Dermis blood vessel endothelial cell (primary cell): ENCODE measurements at places on chromosomes 11 and 22. TPM values are rescaled to one million over a fixed set of nuclear protein-coding genes. Genes with fewer than 3 reads are reported as not detected.

DNA sequence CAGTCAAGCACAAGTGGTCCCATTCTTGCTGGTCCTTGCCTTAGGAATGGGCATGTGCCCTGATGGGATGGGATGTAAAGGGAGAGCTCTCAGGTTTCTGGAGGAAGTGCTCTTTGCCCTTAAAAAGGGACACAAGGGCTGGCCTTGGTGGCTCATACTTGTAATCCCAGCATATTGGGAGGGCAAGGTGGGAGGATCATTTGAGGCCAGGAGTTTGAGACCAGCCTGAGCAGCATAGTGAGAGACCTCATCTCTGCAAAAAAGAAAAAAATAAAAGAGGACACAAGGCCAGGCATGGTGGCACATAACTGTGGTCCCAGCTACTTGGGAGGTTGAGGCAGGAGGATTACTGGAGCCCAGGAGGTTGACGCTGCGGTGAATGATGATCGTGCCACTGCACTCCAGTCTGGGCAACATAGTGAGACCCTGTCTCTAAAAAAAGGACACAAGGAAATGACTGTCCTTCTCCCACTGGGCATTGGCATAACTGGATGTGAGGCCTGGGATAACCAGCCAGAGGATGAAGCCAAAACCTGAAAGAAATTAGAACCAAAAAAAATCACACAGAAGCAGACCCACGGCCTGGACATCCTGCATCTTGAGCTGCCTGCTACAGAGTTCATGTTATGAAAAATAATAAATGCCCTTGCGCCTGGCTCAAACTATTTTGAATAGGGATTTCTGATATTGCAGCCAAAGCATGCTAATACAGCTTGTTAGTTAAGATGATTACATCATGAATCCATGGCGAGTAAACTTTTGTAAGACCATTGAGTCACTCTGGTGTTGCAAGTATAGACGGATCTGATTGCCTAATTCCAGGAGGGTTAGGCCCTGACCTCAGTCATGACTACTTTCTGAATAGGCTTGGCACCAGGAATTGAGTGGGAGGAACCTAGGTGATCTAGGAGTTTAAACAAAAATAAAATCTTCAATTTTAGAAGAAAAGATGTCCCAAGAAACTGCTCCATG is 12.9 kb upstream of the CRKL start:
- DNase-seq, result no peak

GRCh38 chr11:115144914-115145313 is 359.3 kb downstream of the CADM1 start:
- no peak for DNase-seq

DNA sequence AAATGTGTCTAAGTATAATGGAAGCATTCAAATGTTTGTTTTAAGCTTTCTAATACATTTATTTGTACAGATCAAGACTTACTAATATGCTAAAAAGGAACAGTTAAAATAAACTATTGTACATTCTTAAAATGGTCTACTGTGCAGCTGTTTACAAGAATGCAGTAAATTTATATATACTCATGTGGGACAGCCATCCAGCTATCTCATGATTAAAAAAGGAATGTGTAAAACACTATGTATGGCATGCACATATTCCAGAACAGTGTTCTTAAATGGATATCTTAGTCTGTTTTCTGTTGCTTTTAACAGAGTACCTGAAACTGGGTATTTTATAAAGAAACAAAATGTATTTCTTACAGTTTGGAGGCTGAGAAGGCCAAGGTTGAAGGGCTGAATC is 30.2 kb upstream of the CSTF3 start:
- no peak for DNase-seq

- no peak for DNase-seq
These were observed at the start of gene MS4A7 for GRCh38 chr11:60378354-60378753. Gene MS4A7 (plus strand): TSS chr11:60378532. CDS start chr11:60383142, 4,610 bp downstream.

GRCh38 chr22:42275970-42276369 is 5.5 kb upstream of the TCF20 start:
- DNase-seq, result no peak

- peak; percentile 77 for DNase-seq
These were observed 5.4 kb upstream of the TXN2 start for GRCh38 chr22:36486619-36487384.

DNA sequence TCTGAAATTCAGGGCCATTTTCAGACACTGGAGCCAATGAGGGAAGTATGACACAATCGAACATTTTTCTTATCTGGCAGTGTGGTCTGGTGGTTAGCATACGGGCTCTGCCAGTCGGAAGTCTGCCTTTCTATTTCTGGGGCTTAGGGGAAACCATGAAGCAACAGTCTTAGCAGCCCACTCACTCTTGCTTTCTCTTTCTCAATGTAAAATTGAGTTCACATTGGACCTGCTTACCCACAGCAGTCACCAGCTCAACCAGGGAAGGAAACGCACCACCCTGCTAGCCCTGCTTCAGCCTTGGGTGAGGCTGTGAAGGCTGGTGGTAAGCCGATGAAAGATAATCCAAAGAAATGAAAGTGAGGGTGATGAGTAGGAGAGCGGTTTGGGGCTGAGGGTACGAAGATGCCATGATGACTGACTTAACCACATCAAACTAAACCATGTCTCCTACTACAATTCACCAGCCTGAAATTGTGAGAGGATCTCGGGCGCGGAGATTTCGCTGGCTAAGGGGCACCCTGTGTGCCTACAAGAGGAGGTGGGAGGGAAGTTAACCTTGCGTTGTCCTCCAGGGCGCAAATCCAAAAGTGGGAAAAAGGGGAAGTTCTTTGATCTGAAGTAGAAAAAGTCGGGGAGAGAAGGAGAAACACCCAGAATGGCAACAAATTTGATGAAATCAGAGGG is 2.0 kb upstream of the LMO2 start:
- no peak for DNase-seq

DNA sequence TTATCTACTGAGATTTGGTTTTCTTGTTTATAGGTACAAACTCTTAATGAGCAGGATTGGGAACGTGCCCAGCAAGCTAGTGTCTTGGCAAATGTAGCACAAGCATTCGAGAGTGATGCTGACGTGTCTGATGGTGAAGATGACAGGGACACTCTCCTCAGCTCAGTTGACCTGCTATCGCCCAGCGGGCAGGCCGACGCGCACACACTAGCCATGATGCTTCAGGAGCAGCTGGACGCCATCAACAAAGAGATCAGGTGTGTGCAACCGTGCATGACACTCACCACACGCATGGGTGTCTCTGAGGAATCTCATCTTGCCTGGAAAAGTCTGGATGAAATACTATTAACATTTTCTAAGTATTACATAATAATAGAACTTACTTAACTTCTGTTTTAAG is 54.7 kb upstream of the CTTN start:
- DNase-seq, result no peak

DNA sequence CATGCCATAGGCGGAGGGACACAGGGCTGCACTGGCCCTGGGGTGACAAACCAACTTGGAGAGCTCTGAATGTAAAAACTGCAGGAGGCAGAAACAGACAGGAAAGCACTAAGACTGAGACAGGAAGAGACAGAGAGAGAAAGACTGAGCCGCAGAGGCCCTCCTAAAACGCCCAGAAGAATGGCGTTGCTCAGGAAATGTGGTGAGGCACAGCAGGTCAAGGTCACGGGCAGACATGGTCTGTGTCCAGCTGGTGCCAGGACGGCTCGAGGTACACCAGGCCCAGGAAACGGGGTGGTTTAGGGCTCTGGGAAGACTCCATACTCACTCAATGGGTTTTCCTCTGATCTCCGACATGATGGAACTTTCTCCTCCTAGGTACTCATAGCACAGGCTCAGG is 29.1 kb downstream of the MAFF start:
- DNase-seq, result peak; percentile 41

DNA sequence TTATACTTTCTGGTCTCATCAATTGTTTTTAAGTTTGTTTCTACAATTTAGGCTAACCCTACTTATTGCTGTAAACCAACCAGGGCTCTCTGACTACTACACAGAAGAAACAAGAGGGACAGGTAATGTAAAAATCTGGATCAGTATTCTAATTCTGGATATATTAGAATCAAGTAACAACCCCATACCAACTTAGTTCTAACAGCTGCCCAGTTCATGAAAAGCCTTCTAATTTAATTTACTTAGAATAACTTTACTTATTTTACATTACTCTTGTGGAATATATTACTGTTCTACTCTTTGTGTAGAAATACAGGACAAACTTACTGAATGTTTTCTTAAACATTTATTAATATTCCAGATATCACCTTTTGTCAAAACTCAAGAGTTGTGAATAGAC is 45.5 kb upstream of the DBX1 start:
- no peak for DNase-seq

GRCh38 chr22:25545672-25546071 is 18.8 kb upstream of the GRK3 start:
- no peak for DNase-seq

DNA sequence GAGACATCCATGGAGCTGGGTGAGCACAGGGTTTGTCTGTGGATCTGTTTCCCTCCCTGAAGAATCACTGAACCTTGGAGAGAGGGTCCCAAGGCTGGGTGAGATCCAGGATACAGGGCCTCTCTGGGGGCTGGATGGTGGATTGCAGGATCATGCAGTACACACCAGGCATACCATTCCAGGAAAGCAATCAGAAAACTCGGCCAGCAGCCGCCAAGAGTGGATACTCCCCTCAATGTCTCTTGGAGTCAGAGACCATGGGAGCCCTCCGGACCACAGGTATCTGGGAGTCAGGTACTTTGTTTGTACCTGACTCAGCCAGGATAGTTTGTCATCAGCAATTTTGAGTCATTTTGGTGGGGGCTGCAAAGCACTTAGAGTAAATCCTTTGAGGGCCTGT is 14.6 kb upstream of the SYT13 start:
- DNase-seq, result no peak

GRCh38 chr11:46898396-46899095 is 19.8 kb downstream of the LRP4 start:
- DNase-seq, result no peak

GRCh38 chr11:105491394-105491793 is 118.5 kb upstream of the GRIA4 start:
- DNase-seq, result no peak

GRCh38 chr11:129242855-129243254 is 50.7 kb upstream of the ARHGAP32 start:
- DNase-seq, result no peak

- no peak for DNase-seq
These were observed 25.7 kb downstream of the FEZ1 start for GRCh38 chr11:125470355-125470754.

- DNase-seq, result no peak
These were observed 31.6 kb downstream of the UQCR10 start for GRCh38 chr22:29798801-29799200.

GRCh38 chr11:134592391-134592990 is 180.4 kb upstream of the B3GAT1 start:
- peak; percentile 23 for DNase-seq

- DNase-seq, result no peak
These were observed 30.4 kb downstream of the OR6Q1 start for GRCh38 chr11:58060939-58061672.

GRCh38 chr11:57646799-57647303 is 2.9 kb downstream of the YPEL4 start:
- DNase-seq, result no peak

- DNase-seq, result no peak
These were observed 14.6 kb upstream of the ZNF143 start for GRCh38 chr11:9446230-9446629.

DNA sequence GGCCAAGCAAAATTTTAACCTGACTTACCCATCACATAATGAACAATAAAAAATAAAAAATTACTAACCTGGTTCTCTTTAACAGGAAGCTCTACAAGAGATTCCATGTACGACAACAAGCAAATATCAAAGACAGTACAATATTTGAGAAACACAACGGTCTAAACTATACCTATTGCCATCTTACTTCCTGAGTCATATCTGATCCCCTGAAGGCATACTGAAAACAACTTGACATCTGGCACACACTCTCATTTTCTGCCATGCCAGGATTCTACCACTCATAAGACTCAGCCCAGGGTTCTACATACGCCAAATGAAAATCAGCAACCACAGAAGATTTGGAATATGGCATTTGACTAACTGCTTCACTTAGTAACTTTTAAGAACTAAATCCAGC is 13.8 kb downstream of the DENND5A start:
- DNase-seq, result no peak

GRCh38 chr11:126548581-126549550 is 193.4 kb downstream of the ST3GAL4 start:
- DNase-seq, result no peak

TUB gene
- total RNA-seq, result 1.4 and 1.6 TPM in 2 replicates

HEPACAM gene
- under 0.01 TPM in 1 of 2 replicates, not detected in the other for total RNA-seq

OR52W1 gene
- not detected in 2 replicates for total RNA-seq

PRR5L gene
- total RNA-seq, result 6.0 and 30.3 TPM in 2 replicates

ART1 gene
- total RNA-seq, result not detected in 2 replicates

OSM gene
- total RNA-seq, result not detected in 2 replicates

FAM76B gene
- total RNA-seq, result 30.6 and 39.0 TPM in 2 replicates

FOLR1 gene
- 0.14 and 0.68 TPM in 2 replicates for total RNA-seq

UQCC3 gene
- 5.0 and 6.1 TPM in 2 replicates for total RNA-seq

OR51B5 gene
- total RNA-seq, result not detected in 2 replicates

INS gene
- not detected in 2 replicates for total RNA-seq

RAG1 gene
- total RNA-seq, result 1.0 and 1.3 TPM in 2 replicates
